ENCODE measurements at places on chromosomes 13 and 19. TPM values are rescaled to one million over a fixed set of nuclear protein-coding genes. Genes with fewer than 3 reads are reported as not detected.
A peak's percentile ranks its signal among the peaks of the same experiment; 100 is the strongest.

DNA sequence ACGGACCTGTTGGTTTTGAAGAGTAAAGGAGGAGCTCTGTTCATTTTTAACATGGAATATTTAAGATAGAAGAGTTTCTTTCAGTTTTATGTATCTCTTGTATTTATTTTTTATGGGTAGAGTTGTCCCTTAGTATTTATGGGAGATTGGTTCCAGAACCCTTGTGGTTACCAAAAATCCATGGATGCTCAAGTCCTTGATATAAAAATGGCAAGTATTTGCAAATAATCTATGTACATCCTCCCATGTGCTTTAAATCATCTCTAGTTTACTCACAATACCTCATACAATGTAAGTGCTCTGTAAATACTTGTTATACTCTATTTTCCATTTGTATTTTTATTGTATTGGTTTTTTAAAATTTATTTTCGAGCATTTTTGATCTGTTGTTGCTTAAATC is 63.1 kb downstream of the TM9SF2 start:
- DNase-seq, result no peak

GRCh38 chr19:32573492-32573794 is 7.5 kb upstream of the PDCD5 start:
- no peak for DNase-seq

- DNase-seq, result no peak
Measured at GRCh38 chr19:14066134-14066533, 4.3 kb upstream of the PALM3 start.

- no peak for DNase-seq
Measured at GRCh38 chr13:59024434-59024833, 1139.3 kb downstream of the DIAPH3 start.

DNA sequence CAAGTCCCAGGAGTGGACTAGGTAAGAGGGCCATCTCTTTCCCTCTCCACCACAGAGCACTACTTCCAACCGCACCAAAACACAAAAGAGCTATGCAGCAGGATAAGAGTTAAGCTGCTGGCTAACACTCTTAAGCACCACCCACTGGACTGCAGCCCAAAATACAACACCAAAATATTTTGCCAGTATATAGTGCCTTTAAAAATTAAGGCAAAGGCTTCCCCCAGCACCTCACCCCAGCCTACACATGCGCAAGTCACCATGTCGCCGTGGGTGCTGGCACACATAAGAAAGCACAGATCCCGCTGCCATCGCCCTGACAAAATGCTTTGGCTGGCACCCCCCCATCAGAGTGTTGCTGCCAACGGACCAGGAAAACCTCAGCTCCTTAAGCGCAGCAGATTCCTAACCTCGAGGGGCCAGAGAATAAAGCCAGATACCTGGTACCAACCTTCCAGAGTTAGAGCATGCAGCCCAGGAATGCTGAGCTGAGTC is 608.3 kb downstream of the PCDH17 start:
- no peak for DNase-seq

- DNase-seq, result no peak
Measured at GRCh38 chr19:2189880-2190279, 26.1 kb downstream of the DOT1L start.

GRCh38 chr13:109090796-109091195 is 461.4 kb downstream of the MYO16 start:
- no peak for DNase-seq

DNA sequence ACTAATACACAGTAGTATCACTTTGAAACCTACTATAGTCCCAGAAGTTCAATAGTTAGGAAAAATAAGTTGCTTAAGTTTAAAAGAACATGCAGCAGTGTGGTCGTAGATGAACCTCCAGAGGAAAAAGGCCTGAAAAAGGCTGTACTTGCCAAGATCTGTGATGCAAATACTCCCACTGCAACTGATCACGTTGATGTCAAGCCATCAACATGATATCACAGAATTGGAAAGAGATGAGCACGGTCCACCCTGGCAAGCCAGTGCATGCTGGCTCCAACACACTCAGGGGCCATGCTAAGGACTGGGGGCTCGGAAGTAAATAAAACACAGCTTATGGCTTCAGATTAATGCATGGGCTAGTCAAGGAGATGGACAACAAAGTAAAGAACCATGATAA is 71.8 kb upstream of the LRCH1 start:
- no peak for DNase-seq

DNA sequence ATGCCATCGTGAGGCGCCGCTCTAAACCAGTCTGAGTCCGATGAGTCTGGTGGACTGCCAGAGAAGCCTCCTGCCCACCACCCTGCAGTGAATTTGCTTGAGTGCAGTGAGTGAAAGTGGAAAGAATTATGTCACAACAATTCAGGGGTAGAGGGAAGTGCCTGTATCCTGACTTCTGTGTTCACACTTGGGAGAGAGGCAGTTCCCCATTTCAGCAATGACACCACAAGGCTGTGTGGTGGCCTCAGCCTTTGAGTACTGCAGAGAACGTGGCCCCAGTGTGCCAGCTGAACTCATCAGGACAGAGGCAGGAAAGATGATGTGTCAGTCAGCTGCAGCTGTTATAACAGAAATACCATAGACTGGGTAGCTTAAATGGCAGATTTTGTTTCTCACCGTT is 155.6 kb downstream of the COG6 start:
- DNase-seq, result no peak

DNA sequence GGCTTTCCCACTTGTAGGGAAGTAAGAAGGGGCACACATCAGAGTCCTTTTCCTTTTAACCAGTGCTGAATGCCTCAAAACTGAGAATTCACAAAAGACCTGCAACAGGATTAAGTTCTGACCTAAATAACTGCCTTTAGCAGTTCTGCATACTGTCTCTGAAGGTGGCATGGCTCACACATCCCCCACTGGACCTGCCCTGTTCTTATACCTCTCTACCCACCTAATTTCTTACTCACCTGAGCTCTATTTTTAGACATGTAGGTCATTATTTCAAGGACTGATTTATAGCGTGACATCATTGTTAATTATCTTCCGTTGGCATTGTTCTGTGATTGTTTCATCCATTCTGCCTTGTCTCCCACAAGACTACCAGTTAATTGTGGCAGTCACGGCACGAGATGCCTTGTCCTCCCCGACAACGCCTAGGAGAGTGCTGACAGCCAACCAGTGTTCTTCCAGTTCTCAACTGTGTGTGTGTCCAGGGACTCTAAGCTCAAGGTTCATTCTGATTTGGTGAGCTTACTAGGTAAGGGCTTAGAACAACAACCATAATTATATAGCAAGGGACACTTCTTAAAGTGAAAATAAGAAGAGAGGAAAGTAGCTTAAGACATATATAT is 27.1 kb upstream of the UBL3 start:
- DNase-seq, result no peak

DNA sequence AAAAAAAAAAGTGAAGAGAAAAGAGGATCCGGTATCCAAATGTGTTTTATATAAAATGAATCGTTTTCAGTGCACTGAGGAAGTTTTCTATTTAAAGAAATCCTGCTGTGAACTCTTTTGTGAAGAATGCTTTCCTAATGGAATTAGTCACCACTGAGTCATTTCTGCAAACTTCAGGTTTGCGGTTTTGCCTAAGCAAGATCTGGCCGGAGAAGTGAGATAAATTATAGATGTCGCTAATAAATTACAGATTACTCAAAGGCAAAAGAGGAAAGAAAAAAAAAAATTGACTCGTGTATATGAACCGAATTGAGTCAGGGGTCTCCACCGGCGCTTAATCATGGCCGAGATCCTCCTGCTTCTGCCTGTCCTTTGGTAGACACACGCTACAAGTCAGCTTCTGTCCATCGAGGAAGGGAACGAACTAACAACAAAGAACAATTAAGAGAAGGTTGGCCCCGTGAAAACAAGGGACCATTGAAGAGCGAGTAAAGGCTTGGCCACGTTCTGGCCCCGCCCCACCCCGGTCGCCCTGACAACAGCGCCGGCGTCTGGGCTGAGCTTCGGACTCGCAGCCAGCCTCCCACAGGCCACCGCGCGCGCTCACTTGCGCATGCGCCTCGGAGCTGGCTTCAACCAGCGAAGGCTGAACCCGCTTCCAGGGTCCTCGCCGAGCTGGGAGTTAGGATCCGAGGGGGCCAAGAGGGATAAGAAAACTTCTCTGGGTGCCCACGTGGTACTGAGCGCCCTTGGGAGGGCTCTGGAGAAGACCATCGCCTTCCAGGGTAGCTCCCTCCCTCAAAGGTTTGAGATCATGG is 33.0 kb upstream of the MRI1 start:
- peak; percentile 94 for DNase-seq

- no peak for DNase-seq
Measured at GRCh38 chr13:43157796-43158195, 134.4 kb downstream of the DNAJC15 start.

GRCh38 chr19:51980116-51980736 is 6.4 kb downstream of the ZNF350 start:
- no peak for DNase-seq

DNA sequence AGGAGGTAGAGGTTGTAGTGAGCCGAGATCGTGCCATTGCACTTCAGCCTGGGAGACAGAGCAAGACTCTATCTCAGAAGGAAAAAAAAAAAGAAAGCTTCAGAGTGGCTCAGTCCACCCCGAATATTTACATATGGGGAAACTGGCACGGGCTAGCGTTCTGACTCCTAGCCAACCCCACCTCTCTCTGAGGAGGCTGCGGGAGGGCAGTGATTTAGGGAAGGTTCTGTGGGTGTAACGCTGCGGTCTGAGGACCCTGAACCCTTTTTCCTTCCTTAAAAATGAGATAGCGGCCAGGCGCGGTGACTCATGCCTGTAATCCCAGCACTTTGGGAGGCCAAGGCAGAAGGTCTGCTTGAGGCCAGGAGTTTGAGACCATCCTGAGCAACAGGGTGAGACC is 5.0 kb downstream of the LRRC25 start:
- DNase-seq, result no peak

- DNase-seq, result no peak
Measured at GRCh38 chr19:12656899-12657571, 9.5 kb downstream of the MAN2B1 start.

- no peak for DNase-seq
Measured at GRCh38 chr13:97316390-97316789, 94.3 kb downstream of the MBNL2 start.

DNA sequence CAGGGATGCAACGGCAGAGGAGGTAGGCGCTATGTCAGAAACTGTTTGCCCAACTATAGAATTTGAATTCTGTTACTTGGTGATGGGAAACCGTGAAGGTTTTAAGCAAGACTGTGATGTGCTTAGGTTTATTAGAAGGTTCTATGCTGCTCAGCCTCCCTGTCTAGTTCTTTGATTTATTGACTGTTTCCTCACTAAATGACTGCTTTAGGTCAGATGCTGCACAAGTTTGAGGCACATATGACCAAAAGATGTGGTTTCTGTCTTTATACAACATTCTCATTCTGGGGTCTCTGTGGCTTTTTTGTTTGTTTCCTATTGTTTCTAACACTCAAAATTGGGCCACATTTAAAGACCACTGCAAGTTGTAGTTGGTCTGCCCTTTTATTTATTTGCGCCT is 323.0 kb upstream of the OBI1 start:
- no peak for DNase-seq

DNA sequence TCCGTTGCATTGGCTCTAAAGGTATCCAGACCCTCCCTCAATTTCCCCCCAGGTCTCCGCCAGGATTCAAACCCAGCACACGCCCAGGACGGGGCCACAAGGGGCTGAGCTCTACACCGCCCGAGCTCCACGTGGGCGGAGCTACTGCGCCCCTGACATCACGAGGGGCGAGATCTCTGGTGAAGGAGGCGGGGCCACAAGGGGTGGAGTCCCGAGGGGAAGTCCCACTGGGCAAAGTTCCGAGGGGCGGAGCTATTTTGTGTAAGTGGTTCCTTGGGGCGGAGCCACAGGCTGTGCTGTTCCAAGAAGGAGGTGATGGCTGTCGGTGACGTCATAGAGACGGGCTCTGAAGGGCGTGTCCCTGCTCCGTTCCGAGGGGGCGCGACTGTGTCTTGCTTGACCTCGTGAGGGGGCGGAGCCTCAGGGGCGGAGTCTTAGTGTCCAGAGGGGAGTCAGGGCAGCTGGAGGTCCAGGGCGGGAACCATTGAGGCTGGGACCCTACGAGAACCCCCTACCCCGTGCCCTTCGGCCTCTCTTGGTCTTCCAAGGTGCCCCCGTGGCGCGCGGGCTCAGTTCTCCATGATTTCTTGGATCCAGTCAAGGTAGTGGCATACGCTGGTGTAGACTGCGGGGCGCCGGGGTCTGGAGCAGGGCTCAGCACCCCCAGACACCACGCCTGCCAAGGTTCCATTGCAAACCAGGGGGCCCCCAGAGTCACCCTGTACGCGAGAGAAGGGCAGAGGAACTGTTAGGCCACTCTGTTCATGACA is 1.3 kb upstream of the KLK8 start:
- DNase-seq, result peak; percentile 99

GRCh38 chr13:113862931-113863523 is 849 bp downstream of the GAS6 start:
- no peak for DNase-seq

LTBP4 gene
- total RNA-seq, result 310 TPM

MBD3L3 gene
- not detected for total RNA-seq

CYP2A7 gene
- not detected for total RNA-seq

ZNF730 gene
- total RNA-seq, result not detected
